NCI-H524 treated with DMSO at 0.1 percent for 48 hours (cell line): ENCODE measurements at places on chromosomes 3 and 15.

- no peak for DNase-seq
These were observed 96.0 kb upstream of the EIF1B start for GRCh38 chr3:40213556-40213955.

DNA sequence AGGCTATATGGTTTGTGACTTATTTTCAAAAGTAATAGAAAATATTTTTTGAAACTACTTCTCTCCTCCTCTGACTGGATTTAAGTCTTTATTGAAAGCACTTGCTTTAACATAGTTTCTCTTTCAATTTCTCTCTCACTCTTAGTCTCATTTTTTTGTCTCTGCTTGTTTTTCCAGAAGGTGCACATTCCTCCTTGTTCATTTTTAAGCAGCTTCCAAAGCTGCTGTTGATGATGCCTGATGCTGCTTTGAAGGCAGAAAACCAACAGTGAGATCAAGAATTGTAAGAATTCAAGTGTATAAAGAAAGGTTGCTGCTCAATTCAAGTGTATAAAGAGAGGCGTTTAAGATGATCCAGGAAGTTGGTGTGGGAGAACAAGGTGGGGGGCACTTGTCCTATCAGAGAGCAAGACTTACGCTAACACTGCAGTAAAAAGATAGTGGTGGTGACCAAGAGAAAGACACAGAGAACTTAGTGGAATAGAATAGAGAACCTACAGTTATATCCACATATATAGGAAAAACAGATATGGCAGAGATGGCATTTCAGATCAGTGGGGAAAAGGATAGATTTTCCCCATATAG, 12.1 kb downstream of the NR2C2 start:
- DNase-seq, result no peak

- no peak for DNase-seq
These were observed 445.4 kb downstream of the EPHB1 start for GRCh38 chr3:135240426-135240825.

- DNase-seq, result no peak
These were observed 36.2 kb upstream of the FLNB start for GRCh38 chr3:57971975-57972374.

DNA sequence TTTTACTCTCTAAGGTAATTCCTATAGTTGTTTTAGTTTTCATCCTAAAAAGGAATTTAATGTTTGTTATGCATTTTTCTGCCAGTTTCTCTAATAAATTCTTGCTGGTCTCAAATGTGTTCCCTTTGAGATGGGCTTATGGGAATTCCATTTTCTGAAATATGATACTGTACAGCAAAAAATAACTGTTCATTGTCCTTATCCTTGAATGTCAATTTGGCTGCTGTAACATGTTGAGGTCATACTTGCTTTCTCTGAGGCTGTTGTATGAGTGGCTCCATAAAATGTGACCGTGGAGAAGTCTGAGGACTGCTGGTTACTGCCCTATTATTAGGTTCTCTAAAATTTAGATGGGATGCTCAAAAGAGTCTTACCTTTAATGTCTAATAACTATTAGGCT, 266.5 kb downstream of the ADAMTS17 start:
- no peak for DNase-seq

GRCh38 chr3:72537448-72537847, 310.8 kb downstream of the SHQ1 start:
- no peak for DNase-seq

DNA sequence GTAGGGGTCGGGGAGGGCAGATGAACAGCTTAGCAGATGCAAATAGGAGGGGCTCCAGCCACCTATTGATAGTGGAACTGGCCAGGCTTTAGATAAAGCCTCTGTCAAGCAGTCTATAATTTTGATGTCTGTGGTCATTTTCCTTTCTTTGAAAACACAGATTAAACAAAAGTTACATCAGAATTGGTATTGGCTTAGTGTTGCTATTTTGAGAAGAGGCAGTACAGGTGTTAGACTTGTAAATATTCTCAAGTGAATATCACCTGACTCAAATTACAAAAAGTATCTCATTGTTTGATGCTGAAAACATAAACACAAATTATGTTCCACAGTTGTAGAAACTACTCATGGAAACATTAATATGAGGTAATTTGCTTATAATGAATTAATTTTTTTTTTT, 18.1 kb downstream of the GHRL start:
- DNase-seq, result no peak

DNA sequence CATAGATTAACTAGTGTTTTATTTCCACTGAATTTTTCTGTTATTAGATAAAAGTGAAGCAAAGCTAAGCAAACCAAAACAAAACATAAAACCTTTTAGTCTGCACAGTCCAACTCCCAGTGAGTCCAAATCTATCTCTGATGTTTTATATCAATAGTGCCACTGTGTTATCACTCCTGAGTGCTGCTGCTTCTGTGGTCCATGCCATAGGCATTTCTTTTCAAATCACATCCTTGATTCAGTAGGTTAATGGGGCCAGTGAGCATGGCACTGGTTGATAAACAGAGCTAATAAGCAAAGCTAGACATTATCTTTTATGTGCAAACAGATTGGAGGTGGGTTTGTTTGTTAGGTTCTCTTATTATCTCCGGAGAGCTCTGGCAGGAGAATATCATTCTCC, 30.0 kb downstream of the RBMS3 start:
- DNase-seq, result no peak

DNA sequence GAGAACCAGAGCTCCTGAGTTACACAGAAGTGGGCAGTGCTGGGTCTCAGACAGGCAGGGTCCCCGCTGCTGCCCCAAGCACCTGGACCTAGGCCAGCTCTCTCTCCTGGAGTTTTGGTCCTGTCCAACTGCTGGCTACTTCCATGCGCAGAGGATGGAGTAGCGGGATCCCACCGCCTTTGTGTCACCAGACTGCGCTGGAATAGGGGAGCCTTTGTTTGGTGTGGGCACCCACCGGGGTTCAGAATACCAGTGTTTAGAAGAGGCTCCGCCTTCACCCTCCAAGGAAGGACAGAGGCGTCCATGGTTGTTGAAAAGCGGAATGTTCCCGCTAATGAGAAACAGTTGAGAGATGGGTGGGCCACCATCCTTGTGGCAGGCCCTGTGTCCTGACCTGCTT, 154.4 kb downstream of the DNAJB8 start:
- no peak for DNase-seq

GRCh38 chr15:63895787-63896218, 62.1 kb upstream of the HERC1 start:
- no peak for DNase-seq

- no peak for DNase-seq
These were observed 54.1 kb downstream of the LEO1 start for GRCh38 chr15:51917493-51917892.

DNA sequence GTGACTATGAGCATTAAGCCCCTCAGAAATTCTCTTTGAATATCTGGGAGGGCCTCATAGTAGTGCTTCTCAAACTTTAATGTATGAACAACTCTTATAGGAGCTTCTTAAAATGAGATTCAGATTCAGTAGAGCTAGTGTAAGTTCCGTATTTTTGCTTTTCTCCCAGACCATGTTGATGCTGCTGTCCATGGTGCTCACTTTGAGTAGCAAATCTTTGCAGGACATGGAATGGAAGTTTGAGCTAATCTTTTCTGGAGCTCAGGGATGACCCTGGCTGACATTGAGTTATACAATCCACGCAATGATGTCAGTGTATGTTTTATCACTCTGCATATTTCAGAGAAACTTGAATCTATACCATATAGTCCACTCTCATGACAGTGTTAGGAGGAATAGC, 134.2 kb downstream of the OTOL1 start:
- DNase-seq, result no peak
